ENCODE measurements at places on chromosomes 16 and 17.

GRCh38 chr17:17376362-17376761 is 73.2 kb downstream of the NT5M start:
- no peak for DNase-seq

DNA sequence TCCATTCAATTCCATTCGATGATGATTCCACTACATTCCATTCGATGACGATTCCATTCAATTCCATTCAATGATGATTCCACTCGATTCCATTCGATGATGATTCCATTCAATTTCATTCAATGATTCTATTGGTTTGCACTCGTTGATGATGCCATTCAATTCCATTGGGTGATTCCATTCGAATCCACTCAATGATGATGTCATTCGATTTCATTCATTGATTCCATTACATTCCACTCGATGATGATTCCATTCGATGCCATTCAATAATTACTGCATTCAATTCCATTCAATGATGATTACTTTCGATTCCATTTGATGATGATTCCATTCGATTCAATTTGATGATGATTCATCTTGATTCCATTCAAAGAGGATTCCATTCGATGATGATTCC is 1299.4 kb downstream of the TP53TG3F start:
- DNase-seq = no peak

DNA sequence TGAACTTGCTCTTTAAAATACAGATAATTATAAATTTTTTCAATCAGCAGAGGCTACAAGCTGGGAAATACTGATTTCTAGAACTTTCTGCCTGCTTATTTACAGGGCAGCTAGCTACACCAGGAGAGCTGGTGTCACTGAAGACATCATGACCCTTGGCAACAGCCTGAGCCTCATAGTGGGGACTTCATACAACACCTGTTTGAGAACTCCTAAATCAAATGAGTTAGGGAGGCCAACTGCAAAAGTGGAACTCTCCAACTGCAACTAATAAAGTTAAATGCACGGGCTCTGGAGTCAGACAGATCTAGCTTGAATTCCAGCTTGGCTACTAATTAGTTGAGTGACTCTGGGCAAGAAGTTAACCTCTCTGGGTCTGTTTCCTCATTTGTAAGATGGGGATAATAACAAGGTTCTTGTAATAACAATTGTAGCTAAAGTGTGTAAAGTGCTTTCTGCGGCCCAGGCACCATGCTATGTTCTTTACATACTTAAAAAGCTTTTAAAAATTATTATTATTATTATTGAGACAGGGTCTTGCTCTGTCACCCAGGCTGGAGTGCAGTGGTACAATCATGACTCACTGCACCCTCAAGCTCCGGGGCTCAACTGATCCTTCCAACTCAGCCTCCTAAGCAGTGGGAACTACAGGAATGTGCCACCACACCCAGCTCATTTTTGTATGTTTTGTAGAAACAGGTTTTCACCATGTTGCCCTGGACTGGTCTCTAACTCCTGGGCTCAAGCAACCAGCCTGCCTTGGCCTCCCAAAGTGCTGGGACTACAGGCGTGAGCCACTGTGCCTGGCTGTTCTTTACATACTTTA is 33.4 kb downstream of the VAC14 start:
- no peak for DNase-seq

DNA sequence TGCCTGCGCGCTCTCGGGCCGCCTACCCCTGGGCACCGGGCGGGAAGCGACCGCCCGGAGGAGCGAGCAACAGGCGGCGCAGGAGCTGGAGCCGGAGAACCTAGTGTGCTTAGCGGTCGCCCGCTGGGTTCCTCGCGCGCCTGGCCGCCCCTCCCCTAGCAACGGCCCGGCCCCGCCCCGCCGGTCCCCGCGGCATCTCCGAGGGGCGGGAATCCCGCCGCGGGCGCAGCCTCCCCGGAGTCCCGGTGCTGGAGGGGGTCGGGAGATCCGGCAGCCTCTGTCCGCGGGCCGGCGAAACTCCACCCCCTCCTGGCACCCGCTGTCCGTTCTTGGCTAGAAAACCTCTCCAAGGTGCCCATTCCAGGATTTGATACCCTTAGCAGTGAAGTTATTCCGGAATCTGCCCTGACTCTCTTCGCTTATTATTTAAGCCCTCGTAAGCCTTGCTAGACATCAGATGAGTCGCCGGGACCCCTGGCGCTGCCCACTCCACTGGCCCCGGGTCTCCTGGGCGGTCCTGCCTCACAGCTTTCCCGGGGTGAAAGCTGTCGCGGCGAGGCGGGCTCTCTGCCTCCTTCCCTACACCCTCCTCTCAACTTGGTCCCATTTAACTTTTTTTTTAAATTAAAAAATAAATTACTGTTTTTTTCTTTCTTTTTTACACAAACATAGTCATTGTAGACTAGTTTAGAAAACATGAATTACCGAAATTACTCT is at the start of gene RPRML:
TSS of gene RPRML (minus strand) at position 107 of the 717 bp plus-strand sequence. CDS start 246 bp downstream, outside the sequence.
- peak; percentile 62 for DNase-seq

- no peak for DNase-seq
Measured at GRCh38 chr16:1261131-1261892, 5.4 kb downstream of the TPSD1 start.
